Ovary (tissue), 10 donors: ENCODE measurements at places on chromosomes 2 and 18.

DNA sequence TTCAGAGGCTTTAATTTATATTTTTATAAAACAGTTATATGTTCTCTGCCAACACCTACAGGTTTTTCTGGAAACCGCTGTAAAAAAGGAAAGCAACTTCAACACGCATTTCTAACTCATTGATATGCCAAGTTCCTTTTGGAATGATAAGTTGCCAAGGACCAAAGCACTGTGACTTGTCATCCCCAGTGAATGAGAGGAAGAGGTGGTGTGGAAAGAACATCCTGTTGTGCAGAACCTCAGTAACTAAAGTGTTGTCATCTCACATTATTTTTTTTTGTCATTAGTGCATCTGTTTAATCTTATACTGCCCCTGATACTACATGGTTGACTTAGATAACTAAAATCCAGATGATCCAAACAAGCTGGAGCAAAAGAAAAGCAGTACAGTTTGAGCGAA, 96.0 kb upstream of the NEUROD1 start:
- no peak for DNase-seq

GRCh38 chr2:172697296-172697695, 38.3 kb upstream of the RAPGEF4 start:
- DNase-seq = no peak

DNA sequence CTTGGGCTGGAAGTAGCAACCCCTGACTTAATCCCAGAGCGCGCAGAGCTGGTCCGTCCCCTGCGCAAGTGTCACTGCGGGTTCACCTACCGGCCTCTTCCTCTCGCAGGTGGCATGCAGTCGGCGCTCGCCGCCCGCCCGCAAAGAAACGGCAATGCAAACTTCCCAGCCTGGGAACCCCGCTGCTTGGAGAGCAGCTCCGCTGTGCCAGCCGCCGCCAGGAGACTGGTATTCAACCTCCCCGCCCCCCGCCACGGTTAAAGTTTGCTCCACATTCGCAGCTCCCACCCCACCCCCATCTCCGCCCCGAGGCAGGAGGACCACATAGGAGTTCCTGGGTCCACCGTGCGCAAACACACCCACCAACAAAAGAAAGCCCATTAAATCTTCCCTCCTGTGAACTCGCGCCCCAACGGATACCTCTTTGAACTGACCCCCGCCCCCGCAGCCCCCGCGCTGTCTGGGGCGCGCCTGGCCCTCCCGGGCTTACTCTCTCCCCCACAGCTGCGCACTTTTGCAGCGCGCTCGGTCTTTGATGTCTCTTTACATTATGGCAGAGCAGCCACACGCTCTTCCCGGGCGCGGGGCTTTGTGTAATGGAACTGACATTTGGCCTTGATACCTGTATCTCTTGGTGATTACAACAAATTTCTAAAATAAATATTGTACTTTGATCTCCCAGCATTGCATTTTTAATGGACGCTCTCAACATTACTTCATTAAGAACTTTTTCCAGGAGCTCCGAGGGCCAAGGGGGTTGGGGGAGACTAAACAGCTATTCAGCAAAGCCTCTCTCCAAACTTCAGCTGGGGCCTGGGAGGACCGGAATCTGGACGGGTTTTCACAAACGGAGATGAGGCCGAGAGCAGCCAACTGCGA, 3.1 kb upstream of the SP5 start:
- DNase-seq = no peak

- no peak for DNase-seq
Observed at GRCh38 chr2:232872826-232873225, 2.8 kb downstream of the SNORC start.

- no peak for DNase-seq
Observed at GRCh38 chr18:41604964-41605363, 350.1 kb upstream of the PIK3C3 start.

DNA sequence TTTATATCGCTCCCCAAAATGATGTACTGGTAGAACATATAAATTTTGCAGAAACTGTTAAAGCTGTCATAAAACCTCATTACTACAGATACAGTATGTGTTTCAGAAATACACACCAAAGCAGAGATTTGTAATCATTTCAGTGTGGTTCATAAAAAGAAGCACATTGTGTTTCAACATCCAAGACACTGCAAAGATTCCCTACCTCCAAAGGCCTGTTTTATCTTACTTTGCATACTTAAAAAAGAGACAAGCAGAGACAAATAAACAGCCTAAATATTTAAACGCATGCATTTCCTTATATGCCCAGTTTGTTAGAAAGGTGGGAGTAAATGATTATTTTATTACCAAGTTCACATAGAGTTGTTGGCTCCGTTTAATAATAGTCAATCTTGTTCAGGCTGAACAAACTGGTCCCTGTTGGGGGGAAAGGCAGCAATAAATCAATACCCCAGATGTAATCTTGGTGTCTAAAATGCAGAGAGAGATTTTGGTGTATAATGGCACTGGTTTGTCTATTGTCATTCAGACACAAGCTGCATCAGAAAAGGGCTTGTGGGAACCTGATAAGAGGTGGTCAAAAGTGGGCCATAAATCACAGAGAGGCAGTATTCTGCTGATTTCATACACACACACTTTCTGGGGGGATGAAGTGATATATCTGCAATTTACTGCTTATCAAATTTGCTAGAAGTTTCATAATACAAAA, 321.4 kb upstream of the ETAA1 start:
- DNase-seq = no peak

GRCh38 chr18:30044496-30044895, 998.0 kb downstream of the DSC3 start:
- no peak for DNase-seq

- no peak for DNase-seq
Observed at GRCh38 chr2:25230198-25230947, 62.0 kb upstream of the POMC start.

GRCh38 chr2:105344704-105345345, 7.5 kb downstream of the C2orf49 start:
- DNase-seq = no peak

DNA sequence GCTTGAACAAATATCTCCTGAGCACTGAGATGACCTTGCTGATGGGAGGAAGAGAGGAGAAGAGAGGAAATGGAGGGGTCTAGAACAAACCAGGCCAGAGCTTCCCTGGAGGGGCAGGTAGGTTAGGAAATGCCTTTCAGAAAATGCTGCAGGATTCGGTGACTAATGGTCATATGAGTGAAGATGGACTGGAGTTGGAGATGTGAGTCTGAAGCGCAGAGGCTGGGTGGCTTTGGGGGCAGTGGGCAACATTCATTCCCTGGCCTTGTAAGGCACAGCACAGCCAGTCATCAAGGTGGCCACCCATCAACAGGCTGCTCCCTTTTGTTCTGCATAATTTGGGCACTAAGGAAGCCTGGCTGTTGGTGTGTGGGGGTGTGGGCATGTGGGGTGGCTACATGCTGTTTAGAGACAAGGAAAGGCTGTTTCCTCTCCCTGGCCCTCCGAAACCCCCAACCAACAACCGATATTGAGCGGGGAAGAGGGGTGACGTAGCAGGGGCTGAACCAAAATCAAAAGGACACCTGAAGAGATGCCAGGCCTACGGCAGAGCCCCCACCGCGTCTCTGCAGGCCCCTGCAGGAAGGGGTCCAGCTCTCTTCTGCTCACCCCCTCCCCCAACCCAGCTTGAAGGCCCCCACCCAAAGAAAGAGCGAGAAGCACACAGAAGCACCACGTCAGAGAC, 1.5 kb downstream of the SLC30A3 start:
- no peak for DNase-seq

GRCh38 chr18:34292594-34292993, 67.9 kb upstream of the NOL4 start:
- DNase-seq = no peak

GRCh38 chr18:61955644-61956043, 62.8 kb upstream of the RNF152 start:
- no peak for DNase-seq

- no peak for DNase-seq
Observed at GRCh38 chr18:5237083-5237722, 40.1 kb upstream of the AKAIN1 start.

DNA sequence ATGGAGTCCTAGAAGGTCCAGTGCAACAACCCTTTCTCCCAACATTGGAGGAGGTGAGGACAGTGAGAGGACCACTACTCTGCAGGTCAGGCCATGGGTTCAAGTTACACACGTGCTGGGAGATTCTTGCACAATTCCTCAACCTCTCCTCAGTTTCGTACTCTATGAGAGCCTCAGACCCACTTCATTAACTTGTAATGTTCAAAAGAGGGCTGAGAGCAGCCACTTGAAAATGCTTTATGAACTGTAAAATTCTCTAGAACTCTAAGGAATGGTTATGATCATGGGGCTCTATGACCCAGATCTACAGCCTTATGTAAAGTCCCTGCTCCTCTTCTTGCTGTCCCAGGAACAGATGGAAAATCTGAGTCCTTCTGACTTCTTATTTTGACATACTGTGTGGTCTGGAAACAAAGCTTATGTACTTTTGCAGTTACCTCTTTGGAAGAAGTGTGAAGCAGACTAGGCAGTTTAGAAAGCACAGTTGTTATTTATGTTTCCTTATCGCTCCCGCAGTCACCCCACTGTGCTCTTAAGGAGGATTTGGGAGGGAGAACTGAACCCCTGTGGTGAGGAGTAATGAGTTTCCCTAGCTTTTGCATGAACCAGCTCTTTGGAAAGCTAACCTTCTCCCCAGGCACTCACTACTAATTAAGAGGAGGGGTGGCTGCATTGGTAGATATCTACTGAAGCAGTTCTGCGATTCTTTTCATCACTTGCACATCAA, 296.6 kb downstream of the LRRTM1 start:
- no peak for DNase-seq

- DNase-seq = no peak
Observed at GRCh38 chr2:166067229-166067628, 60.6 kb downstream of the SCN1A start.

GRCh38 chr2:106991866-106992265, 105.9 kb upstream of the ST6GAL2 start:
- no peak for DNase-seq

DNA sequence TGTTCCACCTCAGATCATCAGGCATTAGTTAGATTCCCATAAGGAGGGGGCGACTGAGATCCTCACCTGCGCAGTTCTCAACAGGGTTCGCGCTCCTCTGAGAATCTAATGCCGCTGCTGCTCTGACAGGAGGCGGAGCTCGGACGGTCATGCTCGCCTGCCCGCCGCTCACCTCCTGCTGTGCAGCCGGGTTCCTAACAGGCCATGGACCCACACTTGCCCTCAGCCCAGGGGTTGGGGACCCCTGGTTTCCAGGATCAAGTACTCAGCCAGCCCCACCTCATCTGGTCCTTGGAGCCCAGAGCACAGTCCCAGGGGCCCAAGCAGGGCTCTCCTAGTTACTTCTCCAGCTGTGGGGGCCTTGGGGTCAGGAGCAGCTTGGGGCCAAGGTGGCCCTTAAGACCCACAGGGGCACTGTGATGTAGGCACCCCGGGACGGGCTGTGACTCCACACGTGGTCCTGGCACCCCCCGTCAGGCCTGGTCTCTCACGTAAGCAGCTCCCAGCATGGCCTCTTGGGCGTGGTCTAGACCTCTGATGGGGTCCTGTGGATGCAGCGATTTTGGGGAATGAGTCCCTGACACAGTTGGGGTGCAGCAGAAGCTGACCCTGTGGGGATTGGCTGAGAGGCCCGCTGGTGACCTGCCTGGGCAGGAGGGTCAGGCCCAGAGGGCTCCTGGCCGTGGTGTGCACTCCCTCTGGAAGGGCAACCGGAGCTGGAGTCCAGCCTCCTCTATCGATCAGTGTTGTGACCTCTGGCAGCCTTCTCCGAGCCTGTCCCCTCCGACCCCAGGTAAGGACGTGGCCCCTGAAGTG, 28.3 kb upstream of the OTOS start:
- no peak for DNase-seq

DNA sequence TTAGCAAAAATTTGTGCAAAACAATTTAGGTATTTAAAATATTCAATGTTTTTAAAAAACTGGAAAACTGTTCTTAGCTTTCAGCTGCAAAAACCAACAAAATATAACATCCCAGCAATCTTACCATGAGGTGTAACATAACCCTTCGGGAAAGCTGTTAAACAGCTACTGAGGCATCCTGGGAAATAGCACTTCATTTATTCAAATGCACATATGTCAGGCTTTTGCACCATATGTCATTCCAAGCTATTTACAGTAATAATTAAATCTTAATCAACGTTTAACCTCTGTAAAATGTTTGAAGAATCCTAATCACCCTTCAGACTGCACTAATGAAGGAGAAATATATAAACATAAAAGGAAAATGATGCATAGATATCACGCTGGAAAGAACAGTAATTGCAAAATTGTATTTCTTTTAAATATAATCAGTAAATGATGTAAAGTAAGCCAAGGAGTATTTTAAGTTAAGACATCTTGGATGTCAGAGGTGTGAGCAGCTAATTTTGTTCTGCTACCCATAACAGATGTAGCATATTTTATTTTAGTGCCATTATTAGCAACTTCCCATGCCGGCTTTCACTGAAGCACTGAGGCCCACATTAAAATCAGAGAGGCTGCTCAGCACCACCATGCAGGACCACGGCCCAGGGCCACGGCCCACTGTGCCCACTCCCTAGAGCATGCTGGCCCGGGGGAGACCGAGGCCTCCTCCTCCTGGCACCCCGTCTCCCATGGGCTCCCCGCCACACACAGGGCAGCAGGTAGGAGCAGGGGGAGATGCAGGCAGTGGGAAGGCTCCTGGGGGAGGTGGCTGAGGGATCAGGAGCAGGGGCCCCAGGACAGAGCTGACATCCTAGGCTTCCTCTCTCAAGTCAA, 30.9 kb downstream of the EMX1 start:
- no peak for DNase-seq

DNA sequence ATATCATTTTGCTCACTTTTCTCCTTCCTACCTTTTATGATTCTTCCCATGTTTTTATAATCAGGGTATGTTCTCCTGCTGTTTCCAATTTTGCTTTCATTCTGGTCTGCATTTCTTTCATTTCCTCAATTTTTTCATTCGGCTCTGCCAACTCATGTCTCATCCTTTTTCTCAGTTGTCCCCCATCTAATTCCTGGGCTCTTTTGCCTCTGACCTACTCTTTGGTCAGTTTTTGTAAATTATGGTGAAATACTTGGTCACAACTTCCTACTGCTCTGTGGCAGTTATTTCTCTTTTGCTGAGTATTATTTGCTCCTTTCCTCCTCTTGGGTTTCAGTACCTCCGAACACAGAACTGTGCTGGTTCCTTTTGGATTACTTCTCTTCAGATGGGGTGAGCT, 27.5 kb downstream of the MYO7B start:
- DNase-seq = no peak

GRCh38 chr2:76752506-76752905, 769.7 kb downstream of the LRRTM4 start:
- DNase-seq = no peak

DNA sequence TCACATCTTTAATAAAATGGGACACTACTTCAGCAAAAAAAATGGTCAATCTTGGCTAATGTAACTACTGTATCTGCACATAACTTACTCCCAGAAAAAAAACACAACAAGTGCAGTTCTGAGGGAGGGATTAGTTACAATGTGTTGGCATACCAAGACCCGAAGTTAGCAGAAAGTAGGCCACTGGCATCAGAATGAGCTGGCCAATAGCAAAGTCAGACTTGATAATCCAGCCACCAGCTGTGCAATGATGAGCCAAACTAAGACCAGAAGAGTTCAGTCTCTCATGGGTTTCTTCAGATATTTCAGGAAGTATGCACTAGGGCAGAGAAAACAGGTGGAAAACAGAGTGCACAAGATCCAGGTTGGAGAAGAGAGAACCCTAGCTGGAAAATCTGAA, 65.3 kb downstream of the OLA1 start:
- DNase-seq = no peak

GRCh38 chr2:215104226-215104625, 34.2 kb downstream of the ABCA12 start:
- no peak for DNase-seq

- no peak for DNase-seq
Observed at GRCh38 chr2:83063933-83064332, 1395.1 kb downstream of the SUCLG1 start.
